Heart right ventricle (tissue), 16 donors: ENCODE measurements at places on chromosomes 1 and 21. TPM values are rescaled to one million over a fixed set of nuclear protein-coding genes. Genes with fewer than 3 reads are reported as not detected.
A peak's percentile ranks its signal among the peaks of the same experiment; 100 is the strongest.

DNA sequence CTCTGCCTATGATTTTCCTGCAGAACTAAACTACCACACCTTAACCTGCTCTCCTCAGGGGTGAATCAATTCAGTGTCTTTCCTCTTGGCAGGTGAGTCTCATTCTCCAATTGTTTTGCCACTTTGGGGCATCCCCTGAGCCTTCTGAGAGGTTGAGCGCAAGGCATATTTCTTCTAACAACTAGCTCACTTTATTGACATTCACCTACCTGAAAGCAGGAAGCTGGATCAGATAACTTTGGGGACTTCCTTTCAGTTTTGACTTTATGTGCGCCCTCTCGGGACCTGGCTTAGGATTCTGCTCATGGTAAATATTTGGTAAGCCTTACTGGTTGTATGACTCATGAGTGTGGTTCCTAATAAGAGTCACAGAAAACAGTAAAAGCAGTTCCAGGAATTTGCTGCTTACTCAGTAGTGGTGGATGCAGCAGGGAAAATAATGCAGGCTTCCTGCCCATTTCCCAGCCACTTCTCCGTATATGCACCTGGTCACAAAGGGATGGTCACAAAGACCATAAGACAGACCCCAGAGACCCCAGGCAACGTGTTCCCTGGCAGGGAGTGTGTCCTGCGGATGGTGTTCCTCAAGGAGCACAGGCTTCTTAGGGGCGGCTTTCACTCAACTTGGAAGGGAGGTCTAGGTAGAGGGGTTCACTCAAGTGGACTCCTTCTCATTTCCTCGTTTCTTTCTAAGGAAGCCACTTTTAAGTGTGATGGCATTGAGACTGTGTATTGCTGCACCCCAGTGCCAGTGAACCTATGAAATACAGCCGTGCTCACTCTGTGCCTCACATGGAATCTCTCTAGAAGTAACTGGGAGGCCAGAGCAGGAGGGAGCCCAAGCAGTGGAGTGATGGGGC, 22.0 kb upstream of the BATF3 start:
- DNase-seq, result no peak
- H3K4me1 ChIP-seq, result no peaks in the 10 kb centered on the region
- peaks cover 7% of the 10 kb centered on the region for H3K27me3 ChIP-seq
- no peak overlapping the region for H3K27ac ChIP-seq

DNA sequence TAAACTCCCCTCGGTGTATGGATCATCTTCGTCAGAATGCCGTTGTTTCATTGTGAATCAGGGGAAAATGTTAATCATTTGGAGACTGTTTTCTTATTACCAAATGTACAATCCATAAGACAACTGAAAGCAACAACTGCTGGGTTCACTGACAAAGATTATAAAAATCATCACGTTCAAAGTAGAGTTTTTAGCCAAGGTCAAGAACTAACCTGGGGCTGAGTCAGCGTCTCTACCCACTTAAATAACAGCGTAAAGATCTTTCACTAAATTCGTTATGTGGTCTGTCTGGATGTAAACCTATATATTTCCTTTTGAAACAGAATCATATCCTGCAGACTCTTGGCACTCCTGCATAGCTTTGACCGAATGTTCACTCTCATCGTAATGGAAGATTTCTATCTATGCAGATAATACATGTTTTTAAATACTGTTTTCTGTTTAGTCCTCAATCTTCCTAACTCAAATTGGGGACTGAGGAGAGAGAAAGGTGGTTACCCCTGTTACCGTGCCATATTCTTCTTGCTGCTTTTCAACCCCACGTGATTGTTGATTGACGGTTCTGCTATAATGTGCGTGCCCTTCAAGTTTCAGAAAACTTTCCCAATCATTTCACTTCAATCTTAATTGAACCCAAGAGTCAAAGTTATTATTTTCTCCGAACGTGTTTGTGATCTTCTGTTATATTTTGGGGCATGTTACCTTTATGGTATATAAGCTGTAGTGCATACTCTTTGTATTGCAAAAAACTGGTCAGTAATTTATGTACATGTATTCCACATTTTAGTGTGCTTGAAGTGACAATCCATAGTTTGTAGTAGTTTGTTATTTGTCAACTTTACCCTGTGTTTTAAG, 15.6 kb upstream of the NCMAP start:
- H3K4me3 ChIP-seq, result no peak overlapping the region
- H3K36me3 ChIP-seq, result peaks cover 20% of the 10 kb centered on the region
- no peak overlapping the region for H3K27ac ChIP-seq
- no peaks in the 10 kb centered on the region for H3K27me3 ChIP-seq

DNA sequence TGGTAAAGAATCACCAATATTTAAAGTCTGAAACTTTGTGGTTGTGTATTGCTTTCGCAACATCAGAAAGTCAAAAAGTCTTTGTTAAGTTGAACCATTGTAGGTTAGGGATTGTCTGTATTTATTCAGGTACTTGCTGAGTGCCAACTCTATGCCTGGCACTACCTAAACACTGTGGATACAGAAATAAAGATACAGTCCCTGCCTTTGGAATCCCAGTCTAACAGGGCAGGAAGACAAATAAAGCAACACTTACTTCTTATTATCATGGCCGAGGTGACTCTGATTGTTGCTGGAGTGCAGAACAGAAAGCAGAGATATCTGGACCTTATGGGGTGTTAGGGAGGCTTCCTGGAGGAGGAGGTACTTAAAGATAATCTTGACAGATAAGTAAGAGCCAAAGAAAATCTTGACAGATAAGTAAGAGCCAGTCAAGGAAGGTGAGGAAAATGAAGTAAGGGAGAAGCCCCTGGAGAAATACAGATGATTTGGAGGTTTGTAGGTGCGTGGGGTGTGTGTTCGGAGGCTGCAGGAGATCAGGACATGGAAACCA, 11.8 kb upstream of the S100A10 start:
- no peak for DNase-seq
- H3K27ac ChIP-seq, result no peak overlapping the region
- H3K4me1 ChIP-seq, result peaks cover 34% of the 10 kb centered on the region
- H3K36me3 ChIP-seq, result no peaks in the 10 kb centered on the region
- no peak overlapping the region for H3K4me3 ChIP-seq

GRCh38 chr1:219999821-220000220, 46.5 kb downstream of the EPRS1 start:
- H3K27ac ChIP-seq, result no peak overlapping the region
- DNase-seq, result no peak
- H3K4me1 ChIP-seq, result no peaks in the 10 kb centered on the region
- peaks cover 3% of the 10 kb centered on the region for H3K36me3 ChIP-seq

- no peak overlapping the region for H3K4me3 ChIP-seq
- no peaks in the 10 kb centered on the region for H3K27me3 ChIP-seq
- H3K4me1 ChIP-seq, result peaks cover 11% of the 10 kb centered on the region
- no peaks in the 10 kb centered on the region for H3K36me3 ChIP-seq
- H3K27ac ChIP-seq, result no peak overlapping the region
- DNase-seq, result no peak
Measured at GRCh38 chr1:41860214-41860613, 58.5 kb downstream of the HIVEP3 start.

- no peak overlapping the region for H3K4me3 ChIP-seq
- H3K27ac ChIP-seq, result no peak overlapping the region
- peak; percentile 6 for DNase-seq
- H3K4me1 ChIP-seq, result peaks cover 5% of the 10 kb centered on the region
- H3K27me3 ChIP-seq, result no peaks in the 10 kb centered on the region
Measured at GRCh38 chr1:5998051-5998905, 6.1 kb upstream of the NPHP4 start.

DNA sequence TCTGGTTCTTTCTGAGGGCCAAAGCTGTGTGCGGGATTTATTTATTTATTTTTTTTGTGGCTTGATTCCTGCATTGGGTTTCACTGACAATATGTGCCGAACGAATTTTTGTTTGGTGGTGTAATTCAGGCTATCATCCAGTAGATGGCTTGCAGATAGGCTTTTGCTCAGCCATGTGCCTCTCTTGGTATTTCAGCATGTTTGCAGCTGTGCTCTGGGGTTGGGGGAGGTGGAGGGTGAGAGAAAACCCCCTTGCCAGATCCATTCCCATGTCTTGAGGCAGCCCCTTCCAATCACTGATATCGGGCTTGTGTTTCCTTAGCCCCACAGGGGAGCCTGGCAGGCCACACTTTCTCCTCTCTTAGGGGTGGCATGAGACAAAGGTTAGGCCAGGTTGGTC, 302.4 kb downstream of the PTGER3 start:
- no peaks in the 10 kb centered on the region for H3K36me3 ChIP-seq
- H3K27ac ChIP-seq, result no peak overlapping the region
- DNase-seq, result no peak
- H3K4me1 ChIP-seq, result no peaks in the 10 kb centered on the region
- H3K4me3 ChIP-seq, result no peak overlapping the region

- H3K36me3 ChIP-seq, result no peaks in the 10 kb centered on the region
- peaks cover 27% of the 10 kb centered on the region for H3K27me3 ChIP-seq
- peak within 1 kb of the TSS; percentile 17 for H3K4me3 ChIP-seq
- no peak within 1 kb of the TSS for H3K27ac ChIP-seq
- no peaks in the 10 kb centered on the region for H3K4me1 ChIP-seq
Measured at GRCh38 chr1:240611619-240612480, at the start of gene GREM2. GREM2 (minus strand) TSS chr1:240612155; CDS start chr1:240493475, 118,680 bp downstream.

- H3K36me3 ChIP-seq, result no peaks in the 10 kb centered on the region
- H3K4me3 ChIP-seq, result no peak overlapping the region
- no peak overlapping the region for H3K27ac ChIP-seq
- H3K27me3 ChIP-seq, result no peaks in the 10 kb centered on the region
- H3K4me1 ChIP-seq, result peaks cover 27% of the 10 kb centered on the region
- no peak for DNase-seq
Measured at GRCh38 chr1:151968058-151968457, 25.6 kb downstream of the S100A10 start.

GRCh38 chr21:41824466-41825207, 54.5 kb downstream of the PRDM15 start:
- DNase-seq, result no peak
- no peak overlapping the region for H3K27ac ChIP-seq
- H3K36me3 ChIP-seq, result peaks cover 63% of the 10 kb centered on the region
- H3K4me1 ChIP-seq, result no peaks in the 10 kb centered on the region
- no peak overlapping the region for H3K4me3 ChIP-seq

DNA sequence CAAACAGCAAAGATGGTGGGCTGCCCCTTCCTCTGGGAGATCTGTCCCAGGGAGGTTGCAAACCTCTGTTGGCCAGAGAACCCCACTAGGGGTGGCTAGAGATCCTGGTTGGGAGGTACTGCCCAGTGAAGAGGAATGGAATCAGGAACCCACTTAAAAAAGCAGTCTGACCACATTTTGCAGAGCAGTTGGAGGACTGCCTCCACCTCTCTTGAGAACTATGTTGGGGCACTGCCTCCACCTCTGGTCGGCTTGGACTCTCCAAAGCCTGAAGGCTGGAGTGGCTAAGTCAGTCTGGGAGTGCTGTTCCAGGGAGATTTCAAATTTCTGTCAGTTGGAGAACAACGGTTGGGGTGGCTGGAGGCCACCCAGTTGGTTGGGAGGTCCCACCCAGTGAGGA, 58.6 kb downstream of the TNFSF4 start:
- H3K4me3 ChIP-seq, result no peak overlapping the region
- H3K36me3 ChIP-seq, result no peaks in the 10 kb centered on the region
- no peak overlapping the region for H3K27ac ChIP-seq
- H3K27me3 ChIP-seq, result no peaks in the 10 kb centered on the region

- DNase-seq, result no peak
- peaks cover 41% of the 10 kb centered on the region for H3K4me1 ChIP-seq
- peak overlapping the region; percentile 71 for H3K4me3 ChIP-seq
- no peaks in the 10 kb centered on the region for H3K27me3 ChIP-seq
- peak overlapping the region; percentile 89 for H3K27ac ChIP-seq
Measured at GRCh38 chr1:173476197-173476664, 904 bp upstream of the PRDX6 start.

- no peaks in the 10 kb centered on the region for H3K27me3 ChIP-seq
- H3K36me3 ChIP-seq, result no peaks in the 10 kb centered on the region
- peaks cover 12% of the 10 kb centered on the region for H3K4me1 ChIP-seq
- no peak overlapping the region for H3K4me3 ChIP-seq
Measured at GRCh38 chr1:204917802-204918201, 47.1 kb downstream of the NFASC start.

- H3K27me3 ChIP-seq, result no peaks in the 10 kb centered on the region
- H3K36me3 ChIP-seq, result peaks cover 42% of the 10 kb centered on the region
- peaks cover 31% of the 10 kb centered on the region for H3K4me1 ChIP-seq
- H3K4me3 ChIP-seq, result peak within 1 kb of the TSS; percentile 98
- peak; percentile 95 for DNase-seq
Measured at GRCh38 chr1:37807555-37808368, at the start of the genes C1orf122 and YRDC. C1orf122 (plus strand) TSS chr1:37807790; CDS start chr1:37808405, 615 bp downstream. YRDC (minus strand) TSS chr1:37808208; CDS start chr1:37808180, 28 bp downstream.

DNA sequence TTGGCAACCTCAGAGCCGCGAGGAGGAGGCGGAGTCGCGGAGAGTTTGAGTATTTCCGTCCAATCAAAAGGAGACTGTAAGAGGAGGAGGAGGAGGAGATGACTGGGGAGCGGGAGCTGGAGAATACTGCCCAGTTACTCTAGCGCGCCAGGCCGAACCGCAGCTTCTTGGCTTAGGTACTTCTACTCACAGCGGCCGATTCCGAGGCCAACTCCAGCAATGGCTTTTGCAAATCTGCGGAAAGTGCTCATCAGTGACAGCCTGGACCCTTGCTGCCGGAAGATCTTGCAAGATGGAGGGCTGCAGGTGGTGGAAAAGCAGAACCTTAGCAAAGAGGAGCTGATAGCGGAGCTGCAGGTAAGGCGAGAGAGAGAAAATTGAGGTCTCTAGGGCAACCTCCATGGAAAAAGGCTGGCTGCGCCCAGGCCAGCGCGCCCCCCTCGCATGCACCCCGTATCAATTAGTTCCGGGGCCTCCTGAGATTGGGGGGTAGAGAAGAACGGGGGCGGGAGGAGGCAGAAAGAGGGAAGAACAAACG, at the start of gene PHGDH:
Gene PHGDH, plus strand, starts transcription at position 131 of the 538 bp plus-strand sequence. Its CDS starts 89 bp downstream, at position 220.
- peak within 1 kb of the TSS; percentile 63 for H3K4me3 ChIP-seq
- H3K4me1 ChIP-seq, result peaks cover 18% of the 10 kb centered on the region
- no peaks in the 10 kb centered on the region for H3K27me3 ChIP-seq

GRCh38 chr1:228846952-228847351, 111.7 kb downstream of the RHOU start:
- no peak for DNase-seq
- no peaks in the 10 kb centered on the region for H3K27me3 ChIP-seq
- no peaks in the 10 kb centered on the region for H3K36me3 ChIP-seq
- H3K27ac ChIP-seq, result no peak overlapping the region

GRCh38 chr1:145706086-145706664, 993 bp downstream of the PDZK1 start:
- H3K36me3 ChIP-seq, result no peaks in the 10 kb centered on the region
- H3K27me3 ChIP-seq, result no peaks in the 10 kb centered on the region
- H3K4me1 ChIP-seq, result no peaks in the 10 kb centered on the region
- H3K27ac ChIP-seq, result no peak overlapping the region

GRCh38 chr1:156641761-156642264, at the start of gene BCAN:
BCAN (plus strand) TSS chr1:156642117; CDS start chr1:156646055, 3,938 bp downstream.
- H3K36me3 ChIP-seq, result no peaks in the 10 kb centered on the region
- H3K27me3 ChIP-seq, result peaks cover 6% of the 10 kb centered on the region
- H3K4me3 ChIP-seq, result peak within 1 kb of the TSS; percentile 43

- no peak overlapping the region for H3K4me3 ChIP-seq
- H3K27ac ChIP-seq, result no peak overlapping the region
- no peaks in the 10 kb centered on the region for H3K36me3 ChIP-seq
- H3K27me3 ChIP-seq, result no peaks in the 10 kb centered on the region
- peaks cover 43% of the 10 kb centered on the region for H3K4me1 ChIP-seq
- DNase-seq, result peak; percentile 21
Measured at GRCh38 chr1:220873868-220874655, 5.2 kb upstream of the HLX start.

Gene SAMD13
- 2.0 TPM for total RNA-seq

Gene TTC39A
- total RNA-seq, result 18.6 TPM

Gene ERVH48-1
- not detected for total RNA-seq

Gene TRIM67
- 0.09 TPM for total RNA-seq

Gene HDAC1
- 28.8 TPM for total RNA-seq

Gene ESRRG
- total RNA-seq, result 31.8 TPM

Gene RXFP4
- not detected for total RNA-seq

Gene KCNJ10
- total RNA-seq, result not detected

Gene RUNX1
- total RNA-seq, result 5.7 TPM

Gene SPRR5
- total RNA-seq, result not detected
